ENCODE measurements at places on chromosomes 1 and 21. TPM values are rescaled to one million over a fixed set of nuclear protein-coding genes. Genes with fewer than 3 reads are reported as not detected.

Gene MARCKSL1
- 356 TPM for total RNA-seq

GRCh38 chr21:36555199-36555800, 75.4 kb upstream of the CLDN14 start:
- DNase-seq, result no peak

Gene NMNAT2
- 41.5 TPM for total RNA-seq

Gene MCOLN2
- not detected for total RNA-seq

DNA sequence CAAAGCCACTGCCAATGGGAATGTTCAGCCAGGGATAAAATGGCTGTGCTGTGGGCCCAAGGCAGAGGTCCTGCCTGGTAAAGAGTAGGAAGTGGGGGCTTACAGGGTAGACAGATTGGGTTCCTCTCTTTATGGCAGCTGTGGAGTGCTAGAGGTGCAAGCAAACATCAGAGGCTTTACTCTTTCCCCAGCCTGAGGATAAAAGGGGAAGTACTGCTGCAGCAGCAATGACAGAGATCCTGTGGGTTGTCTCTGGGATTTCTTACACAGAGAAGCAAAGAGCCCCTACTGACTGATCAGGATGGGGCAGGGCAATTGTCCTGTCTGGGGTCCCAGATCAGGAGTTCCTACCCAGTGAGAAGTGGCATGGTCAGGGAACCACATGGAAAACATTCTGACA, 54.2 kb downstream of the DRAM2 start:
- no peak for DNase-seq

DNA sequence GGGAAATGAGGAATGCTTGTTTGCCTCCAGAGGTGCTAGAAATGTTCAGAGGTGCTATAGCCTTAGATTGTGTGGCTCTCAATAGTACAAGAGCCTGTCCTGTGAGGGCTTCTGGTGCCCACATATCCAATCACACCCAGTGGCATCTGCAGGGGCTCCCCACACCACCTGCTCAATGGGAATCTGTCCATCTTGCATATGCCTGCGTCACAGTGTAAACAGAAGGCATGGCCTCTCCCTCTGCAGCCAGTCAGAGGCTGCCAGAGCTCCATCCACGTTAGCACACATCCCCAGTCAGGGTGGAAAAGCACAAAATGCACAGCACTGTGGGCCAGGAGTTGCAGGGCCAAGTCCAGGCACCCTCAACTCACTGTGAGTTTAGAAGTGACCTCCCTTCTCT, 113.6 kb upstream of the GRIK3 start:
- no peak for DNase-seq

- DNase-seq, result no peak
Measured at GRCh38 chr21:39979321-39979720, 112.1 kb downstream of the PCP4 start.

DNA sequence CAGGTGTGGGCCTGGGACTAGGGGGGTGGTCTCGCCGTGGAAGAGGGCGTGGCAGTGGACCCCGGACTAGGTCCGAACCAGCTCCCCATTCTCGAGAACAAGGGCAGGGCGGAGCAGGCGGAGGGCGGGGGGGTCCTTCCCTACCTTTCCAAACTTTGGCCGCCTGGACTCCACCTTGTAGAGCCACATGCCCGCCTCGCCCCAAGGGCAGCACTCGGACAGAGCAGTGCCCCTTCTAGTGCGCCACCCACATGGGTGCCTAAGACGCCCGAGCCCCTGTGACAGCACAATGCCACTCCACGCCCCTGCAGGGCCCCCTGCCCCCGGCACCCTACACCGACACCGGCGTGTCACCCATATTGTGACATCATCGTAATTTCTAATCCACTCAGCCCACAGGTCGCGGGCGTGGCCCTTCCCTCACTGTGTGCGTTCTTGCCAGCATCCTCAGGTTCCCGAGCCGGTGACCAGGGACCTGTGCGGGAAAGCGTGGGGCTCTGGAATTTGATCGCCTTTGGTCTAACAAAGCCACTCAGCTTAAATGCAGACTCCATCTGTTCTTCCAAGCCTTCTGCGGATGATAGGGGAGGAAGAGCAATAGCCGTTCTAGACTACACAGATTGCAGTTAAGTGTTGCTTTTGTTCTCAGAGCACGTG, 553 bp upstream of the STMN1 start:
- DNase-seq, result no peak

Gene HAO2
- not detected for total RNA-seq

- no peak for DNase-seq
Measured at GRCh38 chr1:60017508-60018205, 55.9 kb downstream of the C1orf87 start.

GRCh38 chr1:173405834-173406233, 71.3 kb upstream of the PRDX6 start:
- no peak for DNase-seq

DNA sequence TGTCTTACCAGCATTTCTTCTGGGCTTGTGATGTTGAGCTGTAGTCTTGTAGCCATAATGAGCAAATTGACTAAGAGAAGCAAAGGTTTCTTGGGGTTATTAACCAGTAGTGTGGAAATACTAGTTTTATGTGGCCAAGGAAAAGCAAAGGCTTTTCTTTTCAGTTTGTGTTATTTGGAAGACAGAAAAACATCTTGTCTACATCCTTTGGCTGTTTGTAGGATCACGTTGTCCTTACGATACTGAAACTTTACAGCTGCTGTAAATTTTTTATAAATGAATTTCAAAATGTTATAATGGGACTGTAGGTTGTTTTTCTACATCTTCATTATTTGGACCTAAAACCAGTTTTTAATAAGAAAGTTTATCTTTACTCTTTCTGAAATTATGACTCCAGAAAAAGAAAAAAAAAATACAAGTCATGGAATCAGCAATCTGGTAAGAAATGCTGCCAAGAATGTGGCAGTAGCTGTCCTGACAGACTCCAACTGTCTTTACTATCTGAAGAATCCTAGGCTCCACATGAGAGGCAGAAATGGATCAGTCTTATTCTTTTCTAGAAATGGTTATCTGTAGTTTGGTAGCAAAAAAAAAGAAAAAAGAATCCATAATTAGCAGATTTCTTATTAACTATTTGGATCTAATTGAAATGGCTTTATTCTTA, 41.6 kb upstream of the QSOX1 start:
- DNase-seq, result no peak

Data from occipital lobe (tissue), 3 donors.